ENCODE measurements at places on chromosomes 3 and 15. TPM values are rescaled to one million over a fixed set of nuclear protein-coding genes. Genes with fewer than 3 reads are reported as not detected.

Gene LCTL
- total RNA-seq, result 0.43 TPM

Gene UBA7
- 2.7 TPM for total RNA-seq

Gene CLASP2
- 35.7 TPM for total RNA-seq

Gene SLC24A5
- total RNA-seq, result not detected

Gene CKMT1B
- 0.54 TPM for total RNA-seq

Gene CCR2
- total RNA-seq, result not detected

Gene SST
- total RNA-seq, result not detected
